Epithelial cell of esophagus (primary cell): ENCODE measurements at places on chromosomes 11 and 22.

- DNase-seq = no peak
Measured at GRCh38 chr11:111759376-111759775, 6.8 kb downstream of the PPP2R1B start.

- peak; percentile 14 for DNase-seq
Measured at GRCh38 chr11:127003260-127003981, 2.9 kb upstream of the KIRREL3 start.

- peak; percentile 75 for DNase-seq
Measured at GRCh38 chr11:26584818-26585217, 12.8 kb upstream of the MUC15 start.

DNA sequence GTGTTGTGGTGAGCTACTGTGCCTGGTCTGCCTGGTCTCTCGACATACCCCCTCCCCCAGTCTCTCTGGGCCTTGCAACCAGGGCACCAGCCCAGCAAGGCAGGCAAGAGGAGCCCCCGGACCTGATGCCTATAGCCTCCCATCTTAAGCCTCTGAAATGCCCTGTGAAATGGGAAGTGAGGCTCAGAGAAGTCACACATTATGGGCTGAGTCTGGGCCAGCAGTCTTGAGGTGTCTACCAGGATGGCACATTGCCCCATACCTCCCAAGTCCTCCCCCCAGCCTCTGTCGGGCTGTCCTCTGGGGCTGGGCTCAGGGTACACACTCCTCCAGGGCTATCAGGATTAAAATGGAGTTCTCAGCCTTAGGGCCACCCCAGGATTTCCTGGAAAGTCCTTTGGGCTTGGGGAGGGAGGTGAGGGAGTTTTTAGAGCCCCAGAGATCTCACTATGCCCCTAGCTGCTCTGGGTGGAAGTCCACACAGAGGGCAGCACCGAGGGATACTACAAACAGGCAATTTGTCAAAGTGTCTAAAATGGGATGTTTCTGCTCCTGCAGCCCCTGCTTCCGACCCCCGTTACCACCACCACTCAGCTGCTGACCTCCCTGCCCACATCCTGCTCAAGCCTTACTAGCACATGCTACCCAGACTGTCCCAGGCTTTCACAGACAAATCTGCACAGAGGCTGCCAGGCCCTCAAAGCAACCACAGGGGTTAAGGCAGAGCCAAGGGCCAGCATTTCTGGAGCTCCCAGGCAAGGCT lies 3.1 kb upstream of the SH3BP1 start:
- no peak for DNase-seq

GRCh38 chr11:66728693-66729385 lies at the start of gene SPTBN2:
Gene SPTBN2, minus strand, starts transcription at chr11:66729216. Its CDS starts 7,976 bp downstream, at chr11:66721240.
- DNase-seq = no peak

DNA sequence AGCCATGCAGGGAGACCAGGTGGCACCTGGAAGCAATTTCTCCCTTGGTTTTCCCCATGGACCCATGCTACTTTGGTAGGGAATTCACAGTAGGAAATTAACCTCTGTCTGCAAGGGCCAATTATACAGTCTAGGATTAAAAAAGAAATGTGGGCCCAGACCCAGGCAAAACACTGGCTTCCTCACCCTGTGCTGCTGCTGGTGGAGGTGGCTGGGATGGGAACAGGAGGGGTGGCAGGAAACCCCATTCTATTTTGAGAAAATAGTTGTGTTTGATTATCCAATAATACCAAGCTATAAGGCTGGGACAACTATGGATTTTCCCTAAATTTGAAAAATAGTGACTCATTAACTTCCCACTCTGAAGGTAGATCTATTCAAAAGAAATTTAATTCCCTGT lies 417.0 kb upstream of the NARS2 start:
- no peak for DNase-seq

DNA sequence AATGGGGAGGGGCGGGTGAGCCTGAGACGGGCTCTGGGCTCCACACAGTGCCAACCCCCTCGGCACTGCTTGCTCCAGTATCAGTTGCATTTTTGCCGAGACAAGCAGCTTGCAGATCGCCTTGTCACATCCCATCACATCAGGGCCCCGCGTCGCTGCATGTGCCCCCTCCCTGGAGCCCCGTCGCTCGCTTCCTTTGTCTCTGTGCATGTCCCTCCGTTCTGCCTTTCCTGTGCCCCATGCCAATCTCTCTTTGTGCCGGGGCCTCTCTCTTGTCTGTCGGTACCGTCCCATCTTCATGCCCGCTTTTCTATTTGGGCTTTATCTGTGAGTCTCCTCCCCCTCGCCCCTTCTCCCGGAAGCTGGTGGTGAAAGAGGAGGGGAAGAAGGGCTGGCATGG lies 202.2 kb downstream of the CEP164 start:
- no peak for DNase-seq

DNA sequence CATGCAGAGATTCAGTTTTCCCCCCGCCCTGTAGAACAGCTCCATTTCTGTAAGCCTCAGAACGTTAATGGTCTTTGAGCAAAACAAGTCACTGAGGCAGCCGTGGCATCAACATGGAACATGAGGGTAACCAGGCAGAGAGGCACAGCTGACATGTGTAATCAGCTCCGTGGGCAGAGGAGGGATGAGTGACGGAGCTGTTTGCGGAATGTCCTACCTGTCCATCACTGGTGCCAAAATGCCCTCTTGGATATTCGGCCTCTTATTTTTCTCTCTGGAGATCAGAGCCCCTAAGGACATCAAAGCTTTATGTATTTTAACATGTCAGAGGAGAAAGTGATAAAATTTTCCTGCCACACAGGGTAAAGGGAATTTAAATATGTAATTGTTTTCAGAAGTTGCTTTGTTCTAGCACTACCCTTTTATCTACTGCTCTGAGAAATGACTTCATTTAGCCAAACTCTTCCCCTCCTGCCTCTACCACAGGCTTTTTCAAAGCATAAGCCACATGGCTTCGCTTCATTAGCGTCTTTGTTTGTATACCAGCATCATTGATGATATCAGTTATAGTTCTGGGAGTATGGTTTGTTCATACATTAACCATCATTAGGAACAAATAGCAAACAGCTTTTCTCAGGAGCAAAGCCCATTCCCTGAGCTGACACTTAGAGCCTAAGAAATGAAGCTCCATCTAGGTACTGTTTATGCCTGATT lies 32.9 kb downstream of the C11orf71 start:
- DNase-seq = no peak

- no peak for DNase-seq
Measured at GRCh38 chr22:20584872-20585638, 77.6 kb downstream of the MED15 start.

DNA sequence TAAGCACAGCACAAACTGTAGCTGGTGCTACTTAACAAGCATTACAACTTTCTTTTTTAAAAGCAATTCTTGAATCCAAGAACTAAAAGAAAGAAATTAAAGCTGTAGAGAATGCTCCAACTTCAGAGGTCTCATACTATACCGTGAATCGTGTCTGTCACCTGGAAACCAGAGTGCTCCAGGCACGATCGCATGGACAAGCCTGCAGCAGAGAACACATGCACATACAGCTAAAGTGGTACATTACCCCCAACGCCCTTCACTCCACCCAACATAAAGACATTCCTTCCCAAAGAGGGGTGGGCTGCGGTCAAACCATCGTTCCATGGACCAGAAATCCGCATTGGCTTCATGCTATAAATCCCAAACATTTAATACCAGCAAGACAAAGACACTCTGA lies 31.5 kb downstream of the CHKA start:
- DNase-seq = no peak

DNA sequence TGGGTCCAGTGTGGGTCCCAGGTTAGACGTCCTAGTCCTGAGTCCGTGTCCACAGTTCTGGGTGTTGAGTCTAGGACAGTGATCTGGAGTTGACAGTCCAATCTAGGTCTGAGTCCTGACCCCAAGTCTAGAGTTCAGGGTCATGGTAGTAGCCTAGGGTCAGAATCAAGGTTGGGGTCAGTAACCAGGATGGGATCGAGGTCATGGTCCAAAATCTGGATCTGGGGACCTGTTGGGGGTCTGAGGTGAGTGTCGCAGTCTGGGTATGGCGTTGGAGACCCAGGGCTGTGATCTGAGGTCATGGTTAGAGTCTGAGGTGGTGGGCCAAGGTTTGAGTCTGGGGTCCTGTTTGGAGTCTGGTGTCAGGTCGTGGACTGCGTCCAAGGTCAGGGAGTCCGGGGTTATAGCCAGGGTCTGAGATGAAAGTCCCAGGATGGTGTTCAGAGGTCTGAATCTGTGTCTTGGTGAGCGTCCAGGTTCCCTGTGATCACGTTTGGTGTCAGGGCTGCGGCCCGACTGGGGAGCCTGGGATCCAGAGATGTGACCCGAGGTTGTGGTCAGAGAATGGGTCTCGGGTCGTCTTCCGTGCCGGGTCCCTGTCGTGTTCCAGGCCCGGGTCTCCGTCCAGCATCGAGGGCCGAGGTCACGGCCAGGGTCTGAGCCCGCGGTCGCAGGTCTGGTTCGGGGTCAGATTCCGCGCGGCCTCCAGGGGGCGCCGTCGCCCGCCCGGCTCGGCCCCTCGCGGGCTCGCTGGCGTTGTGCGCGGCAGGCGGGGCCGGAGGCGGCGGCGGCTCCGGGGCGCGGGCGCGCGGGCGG lies 432 bp upstream of the GRK2 start:
- DNase-seq = peak; percentile 57

GRCh38 chr11:31813391-31814175 lies 2.5 kb upstream of the PAX6 start:
- DNase-seq = peak; percentile 27

DNA sequence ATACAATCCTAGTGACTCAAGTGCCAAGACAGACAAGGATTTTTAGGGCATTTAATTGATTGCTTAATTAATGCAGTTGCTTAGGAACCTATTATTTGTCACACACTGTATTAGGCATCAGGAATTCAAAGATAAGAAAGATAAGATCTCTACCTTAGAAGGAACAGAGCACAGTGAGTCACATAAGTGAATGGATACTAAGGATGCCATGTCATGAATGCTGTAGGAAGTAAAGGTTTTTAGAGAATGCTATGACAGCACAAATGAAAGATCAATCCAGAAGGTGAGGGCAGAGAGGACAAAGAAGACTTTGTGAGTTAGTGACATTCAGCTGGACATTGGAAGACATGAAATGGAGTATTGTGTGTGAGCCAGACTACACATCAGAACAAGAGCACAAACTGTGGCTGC lies 147.9 kb upstream of the DDI1 start:
- no peak for DNase-seq

DNA sequence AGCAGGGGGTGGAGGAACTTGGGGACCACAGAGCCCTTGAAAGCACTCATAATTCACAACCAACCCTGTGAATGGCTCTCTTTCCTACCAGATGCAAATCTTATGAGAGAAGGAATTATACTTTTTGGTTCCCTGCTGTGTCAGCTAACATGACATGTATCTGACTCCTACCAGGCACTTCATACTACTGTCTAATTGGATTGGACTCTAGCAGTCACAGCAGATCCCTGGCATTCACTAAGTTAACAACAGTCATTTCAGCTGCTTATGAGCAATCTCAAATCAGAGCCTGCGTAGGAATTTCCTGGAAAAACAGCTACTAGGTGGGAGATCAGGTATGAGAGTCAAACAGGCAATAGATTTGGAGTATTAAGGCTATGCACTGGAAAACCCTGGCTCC lies 11.1 kb upstream of the ENDOD1 start:
- peak; percentile 50 for DNase-seq

GRCh38 chr22:42399315-42400271 lies 32.6 kb downstream of the NFAM1 start:
- DNase-seq = peak; percentile 11

GRCh38 chr11:125451400-125452124 lies 44.5 kb downstream of the FEZ1 start:
- peak; percentile 15 for DNase-seq

DNA sequence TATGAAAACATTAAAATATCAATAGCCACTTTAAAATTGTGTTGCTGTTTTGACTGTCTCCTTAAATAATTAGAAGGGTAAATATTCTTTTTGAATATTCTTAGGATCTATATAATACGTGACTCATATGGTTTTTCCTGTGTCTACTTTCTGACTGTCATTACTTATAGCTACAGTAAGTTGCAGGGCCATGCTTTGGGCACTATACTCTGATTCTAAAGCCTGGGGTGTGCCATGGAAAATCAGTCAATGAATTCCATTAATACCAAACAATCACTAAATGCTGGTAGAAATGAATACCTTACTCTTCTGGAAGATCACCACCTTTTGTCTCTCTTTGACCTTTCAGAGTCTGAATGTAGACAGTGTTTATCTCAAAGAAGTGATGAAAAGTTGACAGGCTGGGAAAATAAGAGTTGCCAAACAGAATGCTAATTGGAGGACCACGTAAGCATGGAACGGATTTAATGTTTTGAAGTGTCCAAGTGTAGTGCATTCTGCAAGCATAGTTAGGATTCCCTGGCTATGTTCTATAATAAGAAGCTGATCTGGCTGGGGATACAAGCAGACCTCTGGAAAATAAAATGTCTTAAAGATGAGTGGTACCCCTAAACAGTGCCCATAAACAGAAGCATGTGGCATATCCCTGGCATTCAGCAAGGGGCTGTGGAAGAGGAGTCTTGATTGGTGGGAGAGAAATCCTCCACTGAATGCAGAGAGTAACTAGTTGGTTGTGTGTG lies 16.8 kb downstream of the LUZP2 start:
- no peak for DNase-seq

- peak; percentile 90 for DNase-seq
Measured at GRCh38 chr11:119684361-119685110, 44.5 kb downstream of the NECTIN1 start.

- no peak for DNase-seq
Measured at GRCh38 chr22:47202819-47203553, 440.5 kb downstream of the TBC1D22A start.

DNA sequence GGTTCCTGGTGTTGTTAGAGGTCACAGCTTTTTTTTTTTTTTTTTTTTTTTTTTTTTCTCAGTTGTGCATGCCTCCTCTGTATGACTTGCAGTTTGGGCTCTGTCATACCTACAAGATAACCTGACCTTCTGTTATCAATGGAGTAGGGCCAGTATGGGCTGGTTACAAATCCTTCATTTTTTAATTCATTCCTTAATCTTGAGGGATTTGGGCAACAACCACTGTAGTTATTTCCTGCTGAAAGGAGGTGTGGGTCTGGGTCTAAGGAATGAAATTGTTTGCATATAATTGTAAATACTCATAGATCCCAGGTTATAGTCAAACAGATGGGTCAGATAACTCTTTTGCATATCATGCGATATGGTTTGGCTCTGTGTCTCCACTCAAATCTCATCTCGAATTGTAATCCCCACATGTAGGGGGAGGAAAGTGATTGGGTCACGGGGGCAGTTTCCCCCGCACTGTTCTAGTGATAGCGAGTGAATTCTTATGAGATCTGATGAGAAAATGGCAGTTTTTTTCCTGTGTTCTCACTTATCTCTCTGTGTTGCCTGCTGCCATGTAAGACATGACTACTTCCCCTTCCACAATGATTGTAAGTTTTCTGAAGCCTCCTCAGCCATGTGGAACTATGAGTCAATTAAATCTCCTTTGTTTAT lies 14.1 kb upstream of the GLYAT start:
- no peak for DNase-seq

- no peak for DNase-seq
Measured at GRCh38 chr11:7569044-7569443, 55.2 kb downstream of the PPFIBP2 start.

DNA sequence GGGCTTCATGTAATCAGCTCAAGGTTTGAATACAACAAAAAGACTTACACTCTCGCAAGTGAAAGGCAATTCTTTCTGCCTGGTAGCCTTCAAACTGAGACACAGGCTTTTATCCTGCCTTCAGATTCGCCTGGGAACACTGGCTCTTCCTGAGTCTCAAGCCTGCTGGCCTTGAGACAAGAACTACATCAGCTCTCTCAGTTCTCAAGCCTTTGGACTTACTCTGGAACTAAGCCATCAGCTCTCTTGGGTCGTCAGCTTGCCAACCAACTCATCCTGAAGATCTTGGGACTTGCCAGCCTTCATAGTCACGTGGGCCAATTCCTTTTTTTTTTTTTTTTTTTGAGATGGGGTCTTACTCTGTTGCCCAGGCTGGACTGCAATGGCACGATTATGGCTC lies 35.7 kb upstream of the LRRC10B start:
- no peak for DNase-seq

- DNase-seq = no peak
Measured at GRCh38 chr11:62120001-62120400, 3.8 kb upstream of the INCENP start.
